ENCODE measurements at places on chromosomes 7 and 10.
A peak's percentile ranks its signal among the peaks of the same experiment; 100 is the strongest.

- DNase-seq = no peak
Observed at GRCh38 chr10:122224159-122224558, 46.9 kb upstream of the BTBD16 start.

- peak; percentile 67 for DNase-seq
Observed at GRCh38 chr7:134669845-134670373, 23.3 kb downstream of the BPGM start.

DNA sequence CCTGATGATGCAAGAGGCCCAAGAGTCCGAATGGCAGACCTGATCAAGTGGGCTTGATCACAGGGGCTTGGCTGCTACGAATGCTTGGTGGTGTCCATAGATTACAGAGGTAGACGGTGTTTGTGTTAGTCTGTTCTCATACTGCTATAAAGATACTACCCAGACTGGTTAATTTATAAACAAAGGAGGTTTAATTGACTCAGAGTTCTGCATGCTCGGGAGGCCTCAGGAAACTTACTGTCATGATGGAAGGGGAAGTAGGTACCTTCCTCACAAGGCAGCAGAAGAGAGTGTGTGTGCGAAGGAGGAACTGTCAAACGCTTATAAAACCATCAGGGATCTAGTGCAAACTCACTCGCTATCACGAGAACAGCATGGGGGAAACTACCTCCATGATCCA, 268.9 kb upstream of the KLF6 start:
- no peak for DNase-seq

DNA sequence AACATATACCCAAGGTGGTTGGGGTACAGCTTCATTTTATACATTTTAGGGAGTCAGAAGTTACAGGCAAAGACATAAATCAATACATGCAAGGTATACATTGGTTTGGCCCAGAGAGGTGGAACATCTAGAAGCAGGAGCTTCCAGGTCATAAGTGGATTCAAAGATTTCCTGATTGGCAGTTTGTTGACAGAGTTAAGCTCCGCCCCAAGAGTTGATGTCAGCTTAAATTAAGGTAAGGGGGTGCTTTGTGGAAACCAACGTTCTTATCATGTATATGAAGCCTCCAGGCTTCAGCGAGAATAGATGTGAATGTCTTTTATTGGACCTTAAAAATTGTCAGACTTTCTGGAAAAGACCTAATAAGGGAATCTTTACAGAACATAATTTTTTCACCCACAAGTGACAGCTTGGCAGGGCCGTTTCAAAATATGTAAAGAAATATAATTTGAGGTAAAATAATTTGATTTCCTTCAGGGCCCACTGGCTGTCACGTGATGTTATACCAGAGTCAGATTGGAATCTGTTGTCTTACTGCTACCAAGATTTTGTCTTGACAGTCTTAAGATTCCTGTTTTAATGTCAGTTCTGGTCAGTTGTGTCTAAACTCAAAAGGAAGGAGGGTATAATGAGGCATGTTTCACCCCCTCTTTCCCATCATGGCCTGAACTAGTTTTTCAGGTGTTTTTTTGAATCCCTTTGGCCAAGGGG, 6.3 kb upstream of the PANK1 start:
- DNase-seq = no peak

- DNase-seq = no peak
Observed at GRCh38 chr10:52573347-52573746, 199.2 kb downstream of the MBL2 start.

DNA sequence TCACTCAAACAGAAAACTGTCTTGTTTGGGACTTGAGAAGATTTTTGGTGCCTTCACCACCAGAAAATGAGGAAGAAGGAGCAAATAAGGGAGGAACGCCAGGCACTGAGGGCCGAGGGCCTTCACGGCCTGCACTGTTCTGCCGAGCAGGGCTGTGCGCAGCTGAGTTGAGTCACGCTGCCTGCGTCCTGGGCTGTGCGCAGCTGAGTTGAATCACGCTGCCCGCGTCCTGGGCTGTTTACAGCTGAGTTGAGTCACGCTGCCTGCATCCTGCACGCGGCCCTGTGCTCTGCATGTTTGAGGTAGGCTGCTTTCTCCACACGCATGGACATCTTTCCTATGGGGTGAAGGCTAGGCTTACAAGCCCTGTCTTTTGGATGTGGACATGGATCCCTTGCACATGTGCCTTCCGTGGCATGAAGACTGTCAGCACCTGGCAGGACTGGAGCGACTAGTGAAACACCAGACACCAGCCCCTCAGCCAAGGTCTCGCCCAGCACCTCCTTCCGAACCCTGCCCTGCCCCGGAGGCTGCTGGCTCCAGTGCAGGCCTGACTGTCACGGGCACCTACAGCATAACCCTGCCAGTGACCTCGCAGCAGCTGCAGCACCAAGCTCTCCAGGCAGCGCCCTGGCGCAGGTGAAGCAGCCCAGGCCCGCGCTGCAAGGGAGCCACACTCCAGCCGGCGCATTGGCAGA, 96.7 kb downstream of the HTR5A start:
- no peak for DNase-seq

- no peak for DNase-seq
Observed at GRCh38 chr10:68989317-68989990, 851 bp downstream of the KIFBP start.

- DNase-seq = no peak
Observed at GRCh38 chr10:67853512-67853911, 15.5 kb upstream of the DNAJC12 start.
